ENCODE measurements at places on chromosomes 12 and 14. TPM values are rescaled to one million over a fixed set of nuclear protein-coding genes. Genes with fewer than 3 reads are reported as not detected.
A peak's percentile ranks its signal among the peaks of the same experiment; 100 is the strongest.

Gene MYBPC1
- total RNA-seq: not detected

GRCh38 chr14:95679998-95680735 lies 6.1 kb upstream of the TCL1B start:
- no peak for DNase-seq

- no peak for DNase-seq
Measured at GRCh38 chr14:61498303-61498702, 176.9 kb downstream of the PRKCH start.

DNA sequence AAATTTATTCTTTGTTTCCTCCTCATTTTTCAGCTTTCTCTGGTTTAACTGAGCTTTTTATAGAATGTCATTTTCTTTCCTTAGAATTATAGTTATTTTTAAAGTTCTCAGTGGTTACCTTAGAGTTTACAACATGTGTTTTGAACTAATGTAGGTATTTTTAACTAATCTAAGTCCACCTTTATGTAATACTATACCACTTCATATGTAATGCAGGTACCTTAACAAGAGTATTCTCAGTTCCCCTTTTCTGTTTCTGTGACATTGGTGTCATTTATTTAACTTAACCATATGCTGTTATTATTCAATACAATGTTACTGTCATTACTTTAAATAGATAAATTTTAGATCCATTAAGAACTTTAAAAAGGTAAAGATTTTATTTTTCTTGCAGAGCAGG lies 30.3 kb upstream of the KCNC2 start:
- DNase-seq: no peak

DNA sequence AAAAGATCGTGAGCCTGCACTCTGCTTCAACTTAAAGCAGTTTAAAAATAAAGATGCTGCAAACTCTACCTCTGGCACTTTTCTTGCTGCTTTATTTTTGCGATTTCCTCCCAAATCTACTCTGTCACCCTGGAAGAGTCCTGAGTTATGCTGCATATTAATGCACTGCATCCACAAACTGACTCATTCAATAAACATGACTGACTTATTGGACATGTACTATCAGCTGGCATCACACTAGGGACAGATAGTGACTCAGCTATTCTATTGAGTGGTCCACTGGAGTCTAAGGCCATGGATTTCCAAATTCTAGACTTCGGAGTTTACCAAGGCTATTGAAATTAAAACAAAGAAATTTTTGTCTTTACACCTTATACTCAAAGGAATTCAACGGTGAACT lies 90.7 kb upstream of the PTPRR start:
- peak; percentile 22 for DNase-seq

Gene GSKIP
- total RNA-seq: 26.8 TPM

All from osteoblast (primary cell).